ENCODE measurements at places on chromosomes 1 and 21. TPM values are rescaled to one million over a fixed set of nuclear protein-coding genes. Genes with fewer than 3 reads are reported as not detected.

ESPN gene
- total RNA-seq, result not detected

EDEM3 gene
- total RNA-seq, result 95.0 TPM

LAPTM5 gene
- total RNA-seq, result 0.39 TPM

MYCL gene
- total RNA-seq, result 0.37 TPM

All from subcutaneous preadipocyte (primary cell).